ENCODE measurements at places on chromosomes 3 and 15. TPM values are rescaled to one million over a fixed set of nuclear protein-coding genes. Genes with fewer than 3 reads are reported as not detected.
A peak's percentile ranks its signal among the peaks of the same experiment; 100 is the strongest.

The LRTM1 gene
- total RNA-seq, result not detected

The SAXO2 gene
- 0.83 TPM for total RNA-seq

The SOX14 gene
- not detected for total RNA-seq

The HHATL gene
- not detected for total RNA-seq

The C3orf22 gene
- not detected for total RNA-seq

DNA sequence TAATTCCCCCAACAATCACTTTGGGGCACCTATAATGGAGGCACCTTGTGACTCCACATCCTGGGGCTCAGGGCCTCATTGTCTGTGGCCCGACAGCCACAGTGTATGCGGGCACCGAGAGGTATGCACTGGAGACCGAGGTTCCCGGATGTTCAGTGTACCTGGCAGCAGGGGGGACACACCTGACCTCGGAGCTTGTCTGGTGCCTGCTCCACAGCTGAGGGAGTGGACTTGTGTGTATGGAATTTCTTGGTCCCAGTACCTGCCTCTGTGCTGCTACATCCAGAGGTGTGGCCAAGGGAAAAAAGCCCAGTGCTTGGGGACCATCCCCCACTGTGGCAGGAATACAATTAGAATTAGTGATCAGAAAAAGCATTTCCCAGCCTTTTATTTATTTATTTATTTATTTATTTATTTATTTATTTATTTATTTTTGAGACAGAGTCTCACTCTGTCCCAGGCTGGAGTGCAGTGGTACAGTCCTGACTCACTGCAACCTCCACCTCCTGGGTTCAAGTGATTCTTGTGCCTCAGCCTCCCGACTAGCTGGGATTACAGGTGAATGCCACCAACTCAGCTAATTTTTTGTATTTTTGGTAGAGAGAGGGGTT, 8.8 kb upstream of the AEN start:
- H3K27ac ChIP-seq, result no peak overlapping the region
- no peaks in the 10 kb centered on the region for H3K36me3 ChIP-seq
- no peak for DNase-seq
- no peak overlapping the region for H3K4me3 ChIP-seq

DNA sequence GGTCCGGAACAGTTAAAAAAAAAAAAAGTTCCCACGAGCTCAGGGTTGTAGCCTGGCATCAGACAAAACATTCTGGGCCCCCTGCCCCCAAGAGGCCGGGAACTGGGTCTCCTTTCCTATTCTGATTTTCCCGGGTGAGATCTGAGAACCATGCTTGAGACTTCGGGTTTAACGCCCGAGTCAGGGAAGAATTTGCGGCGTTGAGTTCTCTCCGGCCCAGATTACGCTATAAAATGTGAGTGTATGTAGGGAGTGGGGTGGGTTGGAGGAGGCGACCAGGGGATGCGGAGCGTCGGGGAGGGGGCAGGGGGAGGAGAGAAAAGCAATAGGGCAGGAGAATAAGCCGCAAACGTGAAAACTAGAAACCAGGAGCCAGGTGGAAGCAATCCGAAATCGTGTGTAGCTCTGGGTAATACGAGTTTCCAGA, 2.7 kb downstream of the ZIC1 start:
- H3K27me3 ChIP-seq, result peaks cover 72% of the 10 kb centered on the region
- H3K4me3 ChIP-seq, result no peak overlapping the region
- no peaks in the 10 kb centered on the region for H3K36me3 ChIP-seq
- no peak for DNase-seq

DNA sequence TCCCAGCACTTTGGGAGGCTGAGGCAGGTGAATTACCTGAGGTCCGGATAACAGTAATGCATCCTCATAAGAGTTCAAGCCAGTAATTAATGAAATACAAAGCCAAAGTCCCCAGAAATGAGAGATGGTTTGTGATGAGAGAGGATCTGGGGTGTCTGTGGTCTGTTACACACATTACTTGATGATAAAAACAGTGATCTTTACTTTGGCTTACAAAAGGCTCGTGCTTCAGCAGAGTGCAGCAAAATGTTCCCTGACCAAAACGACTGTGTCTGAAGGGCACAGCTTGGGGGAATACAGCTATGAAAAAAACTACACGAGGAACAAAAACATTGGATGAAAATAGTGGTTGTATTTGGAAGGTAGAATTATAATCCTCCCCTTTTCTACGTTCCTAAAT, 40.9 kb downstream of the CRTC3 start:
- peaks cover 66% of the 10 kb centered on the region for H3K4me1 ChIP-seq
- no peak overlapping the region for H3K4me3 ChIP-seq
- DNase-seq, result no peak
- H3K27ac ChIP-seq, result peak overlapping the region; percentile 30
- no peaks in the 10 kb centered on the region for H3K36me3 ChIP-seq
- no peaks in the 10 kb centered on the region for H3K27me3 ChIP-seq

DNA sequence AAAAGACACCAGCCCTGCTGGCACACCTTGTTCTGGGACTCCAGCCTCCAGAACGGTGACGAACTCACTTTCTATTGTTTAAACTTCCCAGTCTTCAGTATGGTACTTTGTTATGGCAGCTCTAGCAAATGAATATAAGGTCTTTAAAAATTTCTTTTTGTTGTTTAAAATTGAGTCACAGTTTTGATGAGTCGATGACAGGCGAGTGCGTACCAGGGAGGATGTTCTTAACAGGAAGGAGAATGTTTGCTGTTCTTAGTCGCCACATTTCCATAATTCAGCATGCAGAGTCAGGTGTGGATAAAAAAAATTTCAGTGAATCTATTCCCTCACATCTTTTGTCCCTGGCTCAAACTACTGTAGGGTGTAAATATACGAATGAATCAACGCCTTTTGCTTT, 12.4 kb downstream of the DNASE1L3 start:
- H3K27ac ChIP-seq, result no peak overlapping the region
- no peaks in the 10 kb centered on the region for H3K36me3 ChIP-seq
- no peaks in the 10 kb centered on the region for H3K27me3 ChIP-seq
- no peak for DNase-seq
- H3K4me3 ChIP-seq, result no peak overlapping the region

DNA sequence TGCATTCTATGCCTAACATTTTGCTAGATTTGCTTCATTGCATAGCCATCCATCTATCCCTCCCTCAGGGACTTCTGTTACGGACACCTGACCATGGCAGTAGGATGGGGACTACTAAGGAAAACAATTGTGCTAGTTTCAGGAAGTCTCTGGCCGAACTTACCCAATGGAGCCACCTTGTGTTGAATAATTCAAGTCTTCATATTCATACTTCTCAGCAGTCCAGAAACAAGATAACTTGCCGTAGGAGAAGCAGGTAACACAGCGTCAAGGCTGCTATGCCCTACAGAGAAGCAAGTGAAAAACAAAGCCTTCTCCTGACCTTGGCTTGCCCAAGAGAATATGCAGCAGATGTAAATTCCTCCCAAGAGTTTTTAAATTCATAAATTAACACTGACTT, 685.3 kb downstream of the GRM7 start:
- no peaks in the 10 kb centered on the region for H3K27me3 ChIP-seq
- no peak for DNase-seq
- no peaks in the 10 kb centered on the region for H3K36me3 ChIP-seq
- H3K4me1 ChIP-seq, result no peaks in the 10 kb centered on the region

GRCh38 chr3:149971403-149972075, 844 bp upstream of the PFN2 start:
- H3K4me3 ChIP-seq, result peak overlapping the region; percentile 68
- DNase-seq, result peak; percentile 26
- peaks cover 11% of the 10 kb centered on the region for H3K4me1 ChIP-seq
- H3K36me3 ChIP-seq, result no peaks in the 10 kb centered on the region

DNA sequence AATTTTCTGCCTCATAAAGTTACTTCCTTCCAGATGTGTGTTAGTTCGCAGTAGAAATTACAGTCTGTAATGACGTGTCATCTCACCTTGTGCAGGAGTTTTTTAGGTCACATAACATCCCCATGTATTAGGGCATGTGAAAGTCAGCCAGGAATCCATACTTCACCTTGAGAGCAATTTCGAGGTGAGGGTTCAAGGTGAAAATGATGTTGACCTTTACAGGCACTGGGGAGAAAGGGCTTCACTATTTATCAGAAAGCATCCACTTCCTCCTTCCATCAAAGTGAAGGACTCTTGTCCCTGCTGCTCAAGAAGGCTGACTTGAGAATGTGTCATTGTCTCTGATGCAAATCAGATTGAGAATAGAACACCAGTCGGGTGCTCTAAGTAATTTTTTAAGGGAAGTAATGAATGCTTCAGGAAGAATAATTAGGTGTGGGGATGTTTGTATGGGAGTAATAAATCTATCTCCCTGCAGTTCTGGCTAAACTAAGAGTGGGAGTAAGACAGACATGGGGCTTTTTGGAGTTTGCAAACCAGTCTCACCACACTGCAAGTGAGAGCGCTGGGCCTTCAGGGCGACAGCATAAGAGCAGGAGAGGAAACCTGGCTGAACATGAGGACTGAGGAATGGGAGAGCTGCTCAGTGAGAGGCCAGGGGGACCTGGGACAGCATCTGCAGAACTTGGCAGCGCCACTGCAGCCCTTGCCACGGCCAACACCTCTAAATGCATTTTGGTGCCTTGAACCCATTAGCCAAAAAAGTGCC, 85.9 kb upstream of the IL12A start:
- DNase-seq, result no peak
- H3K27ac ChIP-seq, result no peak overlapping the region
- H3K4me1 ChIP-seq, result no peaks in the 10 kb centered on the region
- H3K4me3 ChIP-seq, result no peak overlapping the region
- H3K27me3 ChIP-seq, result no peaks in the 10 kb centered on the region
- H3K36me3 ChIP-seq, result no peaks in the 10 kb centered on the region

DNA sequence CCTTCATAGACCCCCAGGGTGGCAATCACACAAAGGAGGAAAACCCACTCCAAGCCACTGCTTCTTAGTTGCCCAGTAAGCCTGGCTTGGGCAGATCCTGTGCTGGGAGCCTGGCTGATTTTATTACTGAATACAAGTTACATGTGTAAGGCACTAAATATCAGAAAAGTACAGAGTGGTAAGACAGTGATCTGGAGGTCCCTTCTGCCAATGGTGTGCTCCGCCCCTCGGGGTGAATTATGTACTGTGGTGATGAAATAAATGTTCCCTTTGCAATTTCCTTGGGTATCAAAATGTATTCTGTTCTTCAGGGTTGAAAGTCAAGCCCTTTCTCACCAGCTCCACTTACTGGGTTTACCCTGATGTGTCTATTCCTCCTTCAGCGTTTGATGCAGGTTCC, 38.8 kb downstream of the EID1 start:
- no peaks in the 10 kb centered on the region for H3K27me3 ChIP-seq
- no peak overlapping the region for H3K27ac ChIP-seq
- no peak for DNase-seq
- H3K4me1 ChIP-seq, result no peaks in the 10 kb centered on the region
- H3K36me3 ChIP-seq, result no peaks in the 10 kb centered on the region

- DNase-seq, result no peak
- H3K27ac ChIP-seq, result no peak overlapping the region
- H3K4me1 ChIP-seq, result no peaks in the 10 kb centered on the region
- H3K36me3 ChIP-seq, result no peaks in the 10 kb centered on the region
- H3K4me3 ChIP-seq, result no peak overlapping the region
These were observed 10.2 kb downstream of the PLSCR5 start for GRCh38 chr3:146594843-146595482.

DNA sequence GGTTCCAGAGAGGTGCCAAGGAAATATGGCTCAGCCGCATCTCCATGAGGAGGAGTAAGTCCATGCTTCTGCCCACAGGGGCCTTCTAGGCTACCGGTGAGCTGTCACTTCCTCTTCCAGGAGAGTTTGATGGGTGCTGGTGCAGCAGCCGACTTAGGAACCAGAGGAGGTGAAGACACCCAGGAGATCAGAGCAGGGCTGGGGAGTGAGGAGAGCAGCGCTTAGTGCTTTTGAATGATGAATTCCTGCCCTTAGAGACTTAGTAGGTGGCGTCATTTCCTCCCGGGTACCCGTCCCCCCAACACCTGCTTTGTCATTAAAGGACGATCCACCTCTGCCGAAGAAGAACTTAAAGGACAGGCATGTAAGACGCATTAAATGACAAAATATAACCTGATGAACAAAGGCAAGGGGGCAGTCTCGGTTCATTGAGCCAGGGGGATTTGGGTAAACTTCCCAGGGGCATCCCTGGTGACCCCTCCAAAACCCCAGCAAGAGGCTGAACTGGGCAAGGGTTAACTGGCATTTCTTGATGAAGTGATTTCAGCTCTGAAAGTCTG, 67.6 kb downstream of the HES1 start:
- peak; percentile 55 for DNase-seq
- H3K4me1 ChIP-seq, result peaks cover 7% of the 10 kb centered on the region
- H3K4me3 ChIP-seq, result no peak overlapping the region
- H3K27me3 ChIP-seq, result peaks cover 38% of the 10 kb centered on the region

DNA sequence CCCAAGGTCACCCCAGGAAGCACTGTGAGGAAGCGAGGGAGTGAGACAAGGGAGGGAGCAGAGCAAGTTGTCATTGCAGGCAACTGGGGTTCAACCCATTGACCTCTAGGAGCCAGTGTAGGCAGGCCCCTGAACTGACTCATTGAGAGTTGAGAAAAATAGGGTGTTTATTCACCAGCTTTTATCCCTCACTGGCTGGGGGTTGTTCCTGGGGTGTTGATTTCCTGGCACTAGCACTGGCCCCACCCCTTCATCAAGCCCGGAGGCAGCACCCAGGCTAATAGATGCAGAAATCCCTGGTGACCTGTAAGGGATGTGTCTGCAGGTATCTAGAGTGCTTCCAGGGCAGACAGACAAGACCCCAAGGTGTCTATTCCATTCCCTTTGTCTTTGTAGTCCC, 183.9 kb downstream of the ARRDC4 start:
- no peaks in the 10 kb centered on the region for H3K27me3 ChIP-seq
- no peaks in the 10 kb centered on the region for H3K4me1 ChIP-seq
- no peak overlapping the region for H3K27ac ChIP-seq
- DNase-seq, result no peak
- H3K4me3 ChIP-seq, result no peak overlapping the region
- H3K36me3 ChIP-seq, result no peaks in the 10 kb centered on the region

- DNase-seq, result no peak
These were observed 17.9 kb downstream of the C3orf38 start for GRCh38 chr3:88167704-88168103.

- no peaks in the 10 kb centered on the region for H3K27me3 ChIP-seq
- no peak for DNase-seq
- no peaks in the 10 kb centered on the region for H3K4me1 ChIP-seq
- no peak overlapping the region for H3K27ac ChIP-seq
- H3K4me3 ChIP-seq, result no peak overlapping the region
- no peaks in the 10 kb centered on the region for H3K36me3 ChIP-seq
These were observed 21.4 kb upstream of the OR4F6 start for GRCh38 chr15:101781928-101782327.

DNA sequence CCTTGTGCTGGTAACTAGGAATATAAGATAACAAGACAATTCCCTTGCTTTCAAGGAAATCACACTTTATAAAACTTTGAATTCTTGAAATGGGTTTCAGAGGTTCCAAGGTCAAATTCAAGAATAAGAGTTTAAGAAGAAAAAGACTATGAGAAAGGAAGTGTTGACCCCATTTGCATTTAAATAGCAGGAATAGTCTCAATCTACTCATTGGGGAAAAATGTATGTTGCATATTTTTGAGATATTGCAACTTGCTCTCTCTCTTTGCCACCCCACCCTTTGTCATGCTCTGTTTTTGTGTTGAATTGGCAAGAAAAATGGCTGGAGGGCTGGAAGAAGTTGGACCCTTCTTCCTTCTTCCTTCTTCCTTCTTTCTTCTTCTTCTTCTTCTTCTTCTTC, 699.2 kb downstream of the TUSC7 start:
- H3K36me3 ChIP-seq, result no peaks in the 10 kb centered on the region
- no peaks in the 10 kb centered on the region for H3K27me3 ChIP-seq
- DNase-seq, result no peak
- no peaks in the 10 kb centered on the region for H3K4me1 ChIP-seq
- no peak overlapping the region for H3K27ac ChIP-seq

- no peaks in the 10 kb centered on the region for H3K36me3 ChIP-seq
- H3K27me3 ChIP-seq, result no peaks in the 10 kb centered on the region
- no peak for DNase-seq
These were observed 125.8 kb downstream of the TNIK start for GRCh38 chr3:171334465-171334811.

GRCh38 chr3:57080171-57080570, 19.7 kb downstream of the SPATA12 start:
- DNase-seq, result no peak
- peaks cover 16% of the 10 kb centered on the region for H3K4me1 ChIP-seq
- H3K27ac ChIP-seq, result no peak overlapping the region
- H3K27me3 ChIP-seq, result peaks cover 20% of the 10 kb centered on the region

Data from natural killer cell (primary cell).